ENCODE measurements at places on chromosomes 7 and 10.
A peak's percentile ranks its signal among the peaks of the same experiment; 100 is the strongest.

DNA sequence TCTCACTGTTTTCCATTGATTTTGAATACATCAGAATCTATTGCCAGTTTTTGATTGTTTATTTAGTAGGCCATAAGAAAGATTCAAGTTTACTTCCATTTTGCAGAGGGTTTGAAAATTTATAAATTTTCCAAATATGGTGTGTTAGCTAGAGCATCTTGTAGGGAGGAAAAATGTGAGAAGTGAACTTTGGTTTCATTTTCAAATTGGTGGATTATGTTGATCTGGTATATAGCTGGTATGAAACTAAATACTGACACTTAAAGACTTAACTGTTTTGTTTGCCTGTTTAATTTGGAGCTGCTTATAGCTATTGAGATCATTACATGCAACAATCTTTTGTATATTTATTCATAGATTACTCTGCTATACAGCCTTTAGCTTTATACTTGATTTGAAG lies 108.1 kb downstream of the ADAM22 start:
- DNase-seq: no peak

DNA sequence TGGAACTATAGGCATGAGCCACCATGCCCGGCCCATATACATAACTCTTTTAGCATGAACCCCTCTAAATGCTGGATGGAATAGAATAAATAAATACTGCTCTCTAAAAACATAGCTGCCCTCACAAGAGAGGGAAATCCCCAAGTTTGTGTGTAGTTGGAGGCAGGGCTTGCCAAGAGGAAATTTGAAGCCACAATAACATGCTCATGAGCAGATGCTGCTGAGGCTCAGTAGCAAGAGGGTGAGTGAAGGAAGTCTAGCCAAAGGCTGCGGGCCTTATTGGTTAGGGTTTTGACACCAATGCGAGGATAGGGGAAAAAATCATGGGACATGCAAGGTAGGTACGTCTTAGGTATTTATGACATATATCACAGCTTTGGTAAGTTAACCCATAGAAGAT lies 17.3 kb downstream of the TPK1 start:
- DNase-seq: peak; percentile 80

DNA sequence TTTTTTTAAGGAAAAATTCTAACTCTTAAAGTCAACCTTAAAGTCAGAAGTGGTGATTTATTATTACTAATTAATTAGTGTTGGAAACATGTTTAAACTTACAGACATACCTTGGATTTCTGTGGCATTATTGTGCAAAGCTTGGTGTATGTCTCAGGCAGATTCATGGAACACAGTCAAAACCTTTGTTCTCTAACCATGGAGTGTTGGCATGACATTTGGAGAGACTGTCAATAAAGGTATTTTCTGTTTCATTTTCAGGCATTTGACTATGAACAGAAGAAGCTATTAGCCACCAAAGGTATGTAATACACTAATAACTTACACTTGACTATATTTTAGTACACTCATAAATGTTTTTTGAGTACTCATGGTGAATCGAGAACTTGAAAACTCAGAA lies 293.7 kb downstream of the BICC1 start:
- DNase-seq: no peak

- DNase-seq: no peak
These were observed 56.2 kb downstream of the GLI3 start for GRCh38 chr7:42180806-42181205.

DNA sequence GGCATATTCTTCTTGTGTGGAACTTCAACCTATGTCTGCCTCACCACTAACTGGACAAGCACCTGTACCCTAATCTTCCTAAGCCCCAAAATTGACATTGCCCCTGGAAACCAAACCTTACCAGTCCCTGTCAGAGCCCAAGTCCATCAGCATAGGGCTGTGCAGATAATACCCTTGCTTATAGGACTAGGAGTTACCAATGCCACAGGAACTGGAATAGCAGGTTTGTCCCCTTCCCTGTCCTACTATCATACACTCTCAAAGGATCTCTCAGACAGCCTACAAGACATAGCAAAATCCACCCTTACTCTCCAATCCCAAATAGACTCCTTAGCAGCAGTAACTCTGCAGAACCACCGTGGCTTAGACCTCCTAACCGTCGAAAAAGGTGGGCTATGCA lies 19.8 kb downstream of the ZNF107 start:
- DNase-seq: no peak
